ENCODE measurements at places on chromosomes 16 and 17.

- no peak for DNase-seq
Observed at GRCh38 chr16:4270091-4270490, 2.7 kb downstream of the TFAP4 start.

GRCh38 chr16:86585821-86586611 lies 7.7 kb downstream of the FOXL1 start:
- no peak for DNase-seq

DNA sequence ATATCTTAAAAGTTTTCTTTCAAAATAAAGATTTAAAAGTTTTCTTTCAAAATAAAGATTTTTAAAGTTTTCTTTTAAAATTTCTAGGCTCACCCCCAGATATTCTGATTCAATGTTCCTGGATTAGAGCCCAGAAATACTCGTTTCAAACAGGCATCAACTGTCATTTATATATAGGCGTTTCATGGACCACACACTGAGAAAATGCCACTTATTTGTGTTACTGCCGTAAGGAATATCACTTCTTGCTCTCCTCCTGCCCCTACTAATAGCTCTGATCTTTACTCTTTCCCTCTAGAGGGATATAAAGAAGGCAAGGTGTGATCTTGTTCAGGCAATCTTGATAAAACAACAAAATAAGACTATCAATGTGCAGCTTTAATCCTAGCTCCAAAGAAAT lies 1324.1 kb downstream of the CDH8 start:
- DNase-seq, result no peak

DNA sequence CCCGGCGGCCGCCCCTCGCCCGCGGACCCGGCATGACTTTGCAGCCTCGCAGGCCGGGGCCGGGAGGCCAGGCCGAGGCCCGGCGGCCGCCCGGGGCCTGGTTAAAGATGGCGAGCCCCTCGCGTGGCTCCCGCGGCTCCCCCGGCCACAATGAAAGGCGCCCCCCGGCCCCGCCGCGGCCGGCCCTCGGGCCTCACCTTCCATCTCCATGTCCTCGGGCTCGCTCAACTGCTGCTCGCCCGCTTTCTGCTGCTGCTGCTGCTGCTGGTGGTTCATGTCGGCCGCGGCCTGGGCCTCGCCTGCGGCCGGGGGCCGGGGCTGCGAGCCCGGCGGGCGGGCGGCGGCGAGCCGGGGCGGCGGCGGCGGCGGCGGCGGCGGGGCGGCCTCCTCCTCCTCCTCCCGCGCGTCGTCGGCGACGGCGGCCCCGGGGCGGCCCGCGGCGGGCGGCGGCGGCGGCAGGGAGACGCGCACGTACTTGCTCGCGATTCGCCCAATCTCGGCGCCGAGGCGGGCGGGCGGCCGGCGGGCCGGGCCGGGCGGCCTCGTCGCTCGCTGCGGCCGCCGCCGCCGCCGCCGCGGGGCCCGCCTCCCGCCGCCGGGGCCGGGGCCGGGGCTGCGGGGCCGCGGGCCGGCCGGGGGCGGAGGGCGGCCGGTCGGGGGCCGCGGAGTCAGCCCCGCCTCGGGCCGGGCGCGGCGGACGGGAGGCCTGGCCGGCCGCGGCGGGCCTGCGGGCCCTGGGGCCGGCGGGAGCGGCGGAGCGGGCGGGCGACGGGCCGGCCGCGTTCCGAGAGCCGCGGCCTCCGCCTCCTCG lies 491 bp downstream of the USP7 start:
- no peak for DNase-seq

- no peak for DNase-seq
Observed at GRCh38 chr16:88387180-88387765, 4.5 kb downstream of the ZNF469 start.

DNA sequence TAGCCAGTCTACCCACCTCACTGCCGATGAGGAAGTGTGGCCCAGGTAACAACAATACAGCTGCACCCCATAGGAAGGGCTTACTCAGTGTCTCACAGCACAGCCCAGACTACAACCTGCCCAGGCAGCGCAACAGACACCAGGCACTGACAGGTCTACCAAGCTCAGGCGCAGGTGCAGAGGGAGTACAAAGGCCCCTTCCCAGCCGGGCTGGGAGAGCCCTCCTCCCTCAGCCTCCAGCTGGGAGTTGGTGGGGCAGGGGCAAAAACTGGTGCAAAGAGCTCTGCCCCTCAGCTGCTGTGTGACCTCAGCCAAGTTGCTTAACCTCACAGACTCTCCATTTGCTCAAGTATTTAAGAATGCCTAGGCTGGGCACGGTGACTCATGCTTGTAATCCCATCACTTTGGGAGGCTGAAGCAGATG lies 112.6 kb upstream of the LHX1 start:
- no peak for DNase-seq

GRCh38 chr17:14827396-14827919 lies 437.7 kb downstream of the PMP22 start:
- no peak for DNase-seq
